A549 (cell line): ENCODE measurements at places on chromosomes 2 and 18.

DNA sequence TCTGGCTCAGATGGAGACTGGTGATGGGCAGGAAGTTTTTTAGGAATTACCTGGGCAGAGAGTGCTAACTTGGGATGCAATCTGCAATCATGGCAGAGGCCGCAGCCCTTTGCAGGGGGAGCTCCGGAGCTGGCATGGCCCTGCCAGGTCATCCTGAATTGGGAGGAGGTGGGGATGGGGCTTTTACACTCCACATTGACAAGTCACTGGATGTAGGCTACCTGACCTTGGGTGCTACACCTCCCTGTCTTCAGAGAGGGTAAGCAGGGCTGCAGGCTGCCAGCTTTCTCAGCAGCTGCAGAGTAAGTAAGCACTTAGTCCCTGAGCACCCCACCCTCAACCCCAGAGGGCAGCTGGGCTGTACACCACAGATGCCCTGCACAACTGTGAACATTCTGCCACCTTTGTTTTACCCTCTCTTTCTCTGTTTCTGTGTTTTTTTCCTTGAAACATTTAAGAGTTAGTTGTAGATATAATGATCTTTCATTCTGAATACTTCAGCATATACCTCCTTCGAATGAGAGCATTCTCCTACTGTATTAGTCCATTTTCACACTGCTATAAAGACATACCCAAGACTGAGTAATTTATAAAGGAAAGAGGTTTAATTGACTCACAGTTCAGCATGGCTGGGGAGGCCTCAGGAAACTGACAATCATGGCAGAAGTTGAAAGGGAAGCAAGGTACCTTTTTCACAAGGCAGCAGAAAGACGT lies 6.8 kb upstream of the HS1BP3 start:
- DNase-seq, result no peak

- no peak for DNase-seq
These were observed 165.9 kb upstream of the STON1 start for GRCh38 chr2:48364100-48364499.

DNA sequence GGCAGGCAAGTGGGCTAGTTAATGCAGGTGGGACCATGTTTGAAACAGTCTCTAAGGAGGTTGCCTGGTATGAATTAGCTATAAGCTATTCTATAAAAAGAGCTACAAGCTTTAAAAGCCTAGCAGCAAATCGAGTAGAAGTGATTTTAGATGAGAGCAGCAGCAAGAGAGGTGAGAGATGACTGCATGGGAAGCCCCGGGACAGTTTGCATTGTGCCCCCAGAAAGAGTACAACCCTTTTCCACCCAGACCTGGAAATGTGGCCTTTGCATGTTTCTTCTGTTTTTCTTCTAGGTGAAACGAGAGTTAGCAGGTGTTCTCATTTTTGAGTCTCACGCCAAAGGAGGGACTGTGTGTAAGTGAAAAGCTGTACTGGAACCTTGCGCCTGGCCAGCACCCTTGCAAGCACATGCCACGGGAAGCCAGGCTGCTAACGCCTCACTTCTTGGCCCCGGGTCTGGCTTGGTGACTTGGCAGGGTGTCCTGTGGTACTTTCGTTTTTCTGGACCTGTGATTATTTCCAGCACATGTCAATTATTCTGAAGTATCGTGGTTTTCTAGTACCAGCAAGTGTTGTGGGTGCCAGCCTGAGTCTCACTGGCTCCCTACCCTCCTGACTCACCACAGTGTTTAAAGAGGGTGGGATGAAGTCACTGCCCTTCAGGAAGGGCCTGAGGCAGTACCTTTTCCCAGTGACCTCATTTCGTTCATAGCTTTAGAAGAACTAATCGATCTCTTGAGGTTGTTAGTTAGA lies 90.3 kb upstream of the MAP3K20 start:
- DNase-seq, result peak; percentile 81

- DNase-seq, result no peak
These were observed 376.1 kb downstream of the IRS1 start for GRCh38 chr2:226423498-226423960.

DNA sequence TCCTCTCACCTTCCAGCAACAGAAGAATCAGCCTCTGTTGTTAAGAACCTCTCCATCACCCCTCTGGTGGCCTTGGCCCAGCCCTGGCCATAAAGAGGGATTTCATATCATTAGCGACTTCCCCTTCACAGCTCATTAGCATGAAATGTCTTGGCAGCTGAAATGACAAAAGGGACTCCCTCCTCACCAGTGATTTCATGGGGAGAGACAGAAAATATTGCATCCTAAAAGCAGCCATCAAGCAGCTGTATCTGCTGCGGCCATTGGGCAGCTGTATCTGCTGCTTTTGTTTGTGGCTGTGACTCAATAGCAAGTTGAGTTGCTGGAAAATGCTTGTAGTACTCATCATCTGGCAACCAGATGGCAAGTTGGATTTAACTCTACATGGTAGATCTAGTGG lies 105.9 kb upstream of the RMDN2 start:
- no peak for DNase-seq

GRCh38 chr2:62163106-62163831 lies 32.6 kb upstream of the B3GNT2 start:
- DNase-seq, result no peak

DNA sequence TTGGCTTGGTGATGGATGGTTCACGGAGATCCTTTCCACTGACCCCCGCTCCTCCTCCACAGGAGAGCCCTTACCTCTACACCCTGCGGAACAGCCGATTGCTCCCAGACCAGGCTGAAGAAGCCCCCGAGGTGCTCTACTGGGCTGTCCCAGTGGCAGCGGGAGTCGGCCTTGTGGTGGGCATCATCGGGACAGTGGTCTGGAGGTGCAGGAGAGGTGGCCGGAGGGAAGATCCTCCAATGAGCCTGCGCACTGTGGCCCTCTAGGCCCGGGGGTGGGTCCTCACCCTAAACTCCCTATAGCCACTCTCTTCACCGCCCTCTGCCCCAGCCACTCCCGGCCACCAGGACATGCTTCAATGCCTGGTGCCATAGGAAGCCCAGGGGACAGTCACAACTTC lies 108.8 kb upstream of the PPP1CB start:
- DNase-seq, result no peak

DNA sequence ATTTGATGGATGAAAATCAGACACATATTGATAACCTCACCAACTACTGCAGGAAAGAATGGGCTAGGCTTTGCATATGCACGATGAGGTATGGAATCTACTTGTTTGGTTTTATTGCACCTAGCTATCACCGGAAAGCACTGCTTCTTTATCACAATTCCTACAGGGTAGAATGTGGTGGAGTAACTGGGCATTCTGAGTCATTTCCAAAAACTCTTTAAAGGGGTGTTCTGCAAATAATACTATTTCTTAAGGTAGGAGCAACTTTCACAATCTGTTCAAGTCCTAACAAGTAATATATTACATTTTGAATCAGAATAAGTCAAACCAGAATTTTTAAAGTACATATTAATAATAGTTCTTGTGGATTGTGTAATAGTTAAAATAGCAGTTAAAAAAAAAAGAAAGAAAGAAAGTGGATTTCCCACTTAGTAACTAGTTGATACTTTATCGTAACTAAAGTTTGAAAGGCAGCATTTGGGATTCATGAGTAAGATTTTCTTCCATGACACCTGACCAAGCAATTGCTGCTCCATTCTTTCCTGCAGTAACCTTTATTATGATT lies 40.5 kb downstream of the INO80C start:
- no peak for DNase-seq

DNA sequence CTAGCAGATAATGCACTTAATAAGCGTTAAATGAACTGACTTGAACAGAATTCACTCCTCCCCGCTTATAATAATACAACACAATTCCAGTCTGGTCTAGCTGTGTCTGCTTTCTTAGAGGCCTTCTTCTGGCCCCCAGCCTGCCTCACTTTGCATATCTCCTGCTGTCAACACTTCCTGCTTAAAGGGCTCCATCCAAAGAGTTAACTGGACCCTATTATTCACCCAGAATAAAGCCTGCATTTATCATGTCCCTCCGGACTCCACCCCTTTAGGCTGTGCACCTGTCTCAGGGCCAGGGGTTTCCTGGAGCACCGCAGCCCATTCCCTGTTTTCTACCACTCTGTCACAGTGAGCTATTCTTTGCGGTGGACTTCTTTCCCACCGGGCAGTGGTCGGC lies 292.8 kb upstream of the FBXO11 start:
- DNase-seq, result no peak

- no peak for DNase-seq
These were observed 206.1 kb downstream of the ZFP36L2 start for GRCh38 chr2:43020296-43020695.

GRCh38 chr2:155810411-155810810 lies 522.1 kb downstream of the NR4A2 start:
- no peak for DNase-seq

- DNase-seq, result no peak
These were observed 69.8 kb downstream of the MTA3 start for GRCh38 chr2:42638080-42638784.

DNA sequence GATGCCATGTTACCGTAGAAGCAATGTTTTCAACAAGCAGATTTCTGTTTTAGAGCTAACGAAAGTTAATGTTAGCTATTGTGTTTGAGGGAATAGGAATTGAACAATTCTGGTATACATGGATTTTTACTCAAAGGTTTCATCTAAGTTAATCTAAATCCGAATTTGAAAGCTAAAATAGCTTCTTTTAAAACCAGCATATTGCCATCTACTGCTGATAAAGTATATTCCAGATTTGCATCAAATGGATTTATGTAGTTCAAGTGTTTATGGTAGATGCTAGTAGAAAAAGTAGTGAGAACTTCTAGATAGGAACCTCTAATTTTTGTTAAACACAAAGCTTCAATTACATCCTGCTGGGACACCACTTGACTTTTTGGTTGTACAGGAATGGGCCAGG lies 1569.5 kb upstream of the NXPH2 start:
- DNase-seq, result no peak

GRCh38 chr18:12637393-12637792 lies 20.5 kb downstream of the SPIRE1 start:
- DNase-seq, result no peak

- DNase-seq, result no peak
These were observed 34.2 kb upstream of the COL6A3 start for GRCh38 chr2:237448171-237448570.

DNA sequence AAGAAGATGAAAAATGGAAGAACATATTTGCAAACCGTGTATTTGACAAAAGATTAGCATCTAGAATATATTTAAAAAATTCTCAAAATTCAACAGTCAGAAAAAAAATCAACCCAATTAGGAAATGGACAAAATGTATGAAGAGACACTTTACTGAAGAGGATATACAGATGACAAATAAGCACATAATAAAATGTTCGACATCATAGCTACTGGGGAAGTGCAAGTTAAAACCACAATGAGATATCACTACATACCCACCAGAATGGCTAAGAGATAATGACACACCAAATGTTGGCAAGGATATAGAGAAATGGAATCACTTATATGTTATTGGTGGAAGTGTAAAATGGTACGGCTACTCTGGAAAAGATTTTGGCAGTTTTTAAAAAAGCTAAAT lies 11.7 kb upstream of the NUP35 start:
- DNase-seq, result no peak

- DNase-seq, result no peak
These were observed 56.3 kb upstream of the AFF3 start for GRCh38 chr2:100198461-100199230.

GRCh38 chr2:175152242-175152641 lies 15.8 kb downstream of the ATF2 start:
- no peak for DNase-seq

DNA sequence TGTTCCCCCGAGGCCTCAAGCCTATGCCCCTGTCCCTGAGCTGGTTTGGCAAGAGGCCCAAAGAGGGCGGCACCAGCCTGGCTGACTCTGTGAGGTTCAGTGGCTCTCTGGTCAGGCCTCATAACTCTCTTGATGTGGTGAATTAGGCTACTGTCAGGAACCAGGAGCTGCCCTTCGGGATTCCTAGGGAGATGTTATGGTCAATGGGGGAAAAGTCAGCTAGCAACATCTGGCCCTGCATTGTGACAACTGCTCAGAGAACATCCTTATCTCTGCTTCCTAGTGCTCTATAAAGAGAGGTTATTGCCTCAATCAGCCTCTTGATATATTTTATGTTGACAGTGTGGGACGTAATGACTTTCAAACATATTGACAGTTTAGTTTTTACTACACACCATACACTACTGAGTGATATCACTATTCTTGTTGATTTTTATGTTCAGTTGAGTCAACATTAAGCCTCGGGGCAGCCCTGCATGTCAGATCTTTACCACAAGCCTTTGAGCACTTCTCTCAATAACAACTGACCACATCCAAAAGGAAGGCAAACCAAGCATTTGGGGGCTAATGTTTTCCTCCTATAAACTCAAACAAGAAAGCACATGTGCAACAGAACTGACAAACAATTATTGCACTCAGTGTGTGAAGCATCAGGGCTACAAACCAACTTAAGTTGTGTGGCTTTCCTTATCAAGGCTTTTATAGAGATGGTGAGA lies 448.3 kb upstream of the SLC14A2 start:
- no peak for DNase-seq

- no peak for DNase-seq
These were observed 4.6 kb upstream of the DLX1 start for GRCh38 chr2:172080641-172081220.

GRCh38 chr2:61689568-61689967 lies 151.4 kb upstream of the XPO1 start:
- no peak for DNase-seq

GRCh38 chr2:124489686-124490085 lies 464.6 kb downstream of the CNTNAP5 start:
- DNase-seq, result no peak

- no peak for DNase-seq
These were observed 6.3 kb upstream of the LTBP1 start for GRCh38 chr2:32940316-32940997.

DNA sequence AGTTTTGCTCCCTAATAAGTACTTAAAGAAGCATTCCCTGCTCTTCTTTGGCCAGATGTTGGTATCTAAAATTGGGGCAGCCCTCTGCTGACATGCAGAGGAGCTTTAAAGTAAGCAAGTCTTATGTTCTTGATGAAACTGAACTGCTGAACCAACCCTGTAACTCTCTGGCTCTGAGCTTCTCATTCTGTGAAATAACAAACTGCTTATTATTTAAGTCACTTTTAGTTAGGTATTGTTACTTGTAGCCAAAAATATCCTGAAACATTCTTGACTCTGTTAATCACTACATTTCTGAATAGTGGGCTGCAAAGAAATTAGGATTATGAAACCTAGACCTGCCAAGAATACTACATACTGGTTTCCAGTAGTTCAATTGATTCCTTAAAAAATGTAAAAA lies 15.5 kb downstream of the PPP3R1 start:
- no peak for DNase-seq

GRCh38 chr2:234257859-234258561 lies 207.5 kb downstream of the SPP2 start:
- peak; percentile 94 for DNase-seq

DNA sequence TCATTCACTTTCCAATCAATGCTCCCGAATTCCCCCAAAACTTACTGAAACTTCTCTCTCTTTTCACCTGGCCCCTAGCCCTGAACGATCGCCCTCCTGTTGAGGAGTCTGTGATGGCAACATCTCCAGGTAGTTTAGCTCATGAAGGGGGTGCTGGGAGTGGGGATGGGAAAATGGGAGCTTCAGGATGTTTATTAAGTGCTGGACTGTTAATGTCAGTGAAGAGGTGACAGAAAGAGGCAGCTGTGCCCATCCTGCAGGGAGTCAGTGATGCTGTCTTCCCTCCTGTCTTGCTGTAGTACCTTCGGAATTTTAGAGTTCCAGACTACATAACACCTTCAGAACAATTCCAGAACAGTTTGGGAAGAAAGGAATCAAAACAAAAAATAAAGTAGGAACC lies 308.8 kb downstream of the ALK start:
- DNase-seq, result no peak
